Tibial artery (tissue), 4 donors: ENCODE measurements at places on chromosomes 3 and 15.

- DNase-seq = no peak
These were observed 20.4 kb downstream of the TTC21A start for GRCh38 chr3:39127908-39128304.

DNA sequence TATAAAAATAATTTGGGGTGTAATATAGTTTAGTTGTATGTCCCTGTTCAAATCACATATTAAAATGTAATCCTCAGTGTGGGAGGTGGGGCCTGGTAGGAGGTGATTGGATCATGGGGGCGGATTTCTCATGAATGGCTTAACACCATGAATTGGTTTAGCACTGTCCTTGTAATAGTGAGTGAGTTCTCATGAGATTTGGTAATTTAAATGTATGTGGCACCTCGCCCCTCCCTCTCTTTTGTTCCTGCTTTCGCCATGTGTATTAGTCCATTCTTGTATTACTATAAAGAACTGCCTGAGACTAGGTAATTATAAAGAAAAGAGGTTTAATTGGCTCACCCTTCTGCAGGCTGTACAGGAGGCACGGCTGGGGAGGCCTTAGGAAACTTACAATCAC lies 83.9 kb downstream of the ANXA2 start:
- DNase-seq = no peak

DNA sequence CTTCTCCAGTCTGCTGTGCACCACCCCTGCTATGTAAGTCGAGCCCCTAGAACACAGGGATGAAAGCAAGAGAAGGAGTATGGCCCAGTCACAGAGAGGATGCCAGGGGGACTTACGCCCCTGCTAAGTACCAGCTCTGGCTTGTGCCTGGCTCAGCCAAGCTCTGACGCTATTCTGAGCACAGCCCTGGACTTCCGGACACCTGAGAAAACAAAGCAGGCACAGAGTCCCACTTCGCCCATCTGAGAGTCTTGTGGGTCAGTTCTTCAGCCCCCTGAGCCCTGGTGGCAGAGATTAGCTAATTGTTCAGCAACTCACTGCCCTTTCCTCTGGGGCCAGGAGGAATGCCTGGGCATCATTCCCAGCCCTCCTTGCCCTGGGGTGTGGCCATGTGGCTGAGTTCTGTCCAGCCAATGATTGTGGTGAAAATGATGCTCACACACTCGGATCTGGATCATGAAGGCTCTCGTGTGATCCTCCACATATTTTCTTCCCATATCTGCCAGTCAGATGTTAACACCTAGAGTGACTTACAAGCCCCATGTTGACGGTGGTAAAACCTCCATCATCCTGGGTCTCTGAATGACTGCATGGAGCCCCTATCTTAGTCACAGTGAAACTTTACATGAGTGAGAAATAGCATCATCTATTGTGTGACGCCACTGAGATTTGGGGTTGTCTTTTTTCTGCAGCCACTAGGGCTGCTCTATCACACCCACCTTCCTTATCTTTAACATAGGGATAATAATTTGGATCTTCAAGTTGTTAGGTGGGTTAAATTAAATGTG lies 105.7 kb downstream of the TPRA1 start:
- peak; percentile 5 for DNase-seq

GRCh38 chr15:35956056-35956455 lies 410.1 kb upstream of the DPH6 start:
- DNase-seq = no peak

DNA sequence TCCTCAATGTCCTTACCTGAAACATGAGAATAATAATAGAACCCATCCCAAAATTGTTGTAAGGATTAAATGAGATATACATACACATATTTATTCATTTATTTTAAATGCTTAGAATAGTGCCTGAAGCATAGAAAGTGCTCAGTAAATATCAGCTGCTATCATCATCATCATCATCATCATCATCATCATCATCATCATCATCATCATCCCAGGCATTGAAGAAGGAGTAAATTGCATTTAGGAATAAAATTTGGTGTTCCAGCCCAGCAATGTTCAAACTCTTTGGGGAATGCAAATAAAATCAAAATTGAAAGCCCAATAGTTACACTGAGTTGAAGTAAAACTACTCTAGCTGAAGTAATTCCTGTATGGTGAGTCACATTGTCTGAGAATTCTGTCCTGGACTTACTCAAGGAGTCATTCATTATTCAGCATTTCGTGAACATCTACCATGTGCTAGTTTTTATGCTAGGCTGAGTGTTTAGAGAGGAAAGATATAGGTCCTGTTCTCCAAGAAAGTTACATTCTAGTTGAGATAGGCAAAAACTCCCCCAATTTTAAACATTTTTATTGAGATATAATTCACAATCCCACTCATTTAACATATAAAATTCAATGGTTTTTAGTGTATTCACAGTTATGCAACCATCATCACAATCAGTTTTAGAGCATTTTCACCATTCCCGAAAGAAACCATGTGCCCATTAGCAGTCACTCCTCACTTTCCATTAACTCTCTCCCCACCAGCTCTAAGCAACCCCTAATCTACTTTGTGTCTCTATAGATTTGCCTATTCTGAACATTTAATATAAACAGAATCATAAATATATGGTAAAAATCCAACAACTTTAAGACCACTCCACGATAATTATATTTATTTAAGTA lies 107.2 kb downstream of the FRMD5 start:
- no peak for DNase-seq

- no peak for DNase-seq
These were observed 47.0 kb downstream of the OCA2 start for GRCh38 chr15:28051955-28052633.

GRCh38 chr3:140186421-140186920 lies 251.5 kb downstream of the CLSTN2 start:
- DNase-seq = no peak

DNA sequence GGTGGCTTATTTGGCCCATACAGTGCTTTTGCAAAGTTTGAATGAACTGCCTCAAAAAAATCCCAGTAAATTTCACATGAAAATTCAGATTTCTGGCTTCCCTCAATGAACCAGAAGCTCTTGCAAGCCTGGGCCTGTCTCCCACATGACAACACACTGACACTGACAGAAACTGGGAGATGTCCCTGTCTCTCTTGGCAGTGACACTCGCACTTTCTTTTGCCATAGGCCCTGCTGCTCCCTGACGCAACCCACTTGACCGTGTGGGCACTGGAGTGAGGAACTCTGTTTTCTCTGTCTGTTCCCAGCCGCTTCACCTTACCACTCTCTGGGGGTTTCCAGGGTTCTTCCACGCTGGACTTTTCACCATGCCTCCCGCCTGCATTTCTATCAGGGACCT lies 524.5 kb downstream of the SHQ1 start:
- DNase-seq = no peak

DNA sequence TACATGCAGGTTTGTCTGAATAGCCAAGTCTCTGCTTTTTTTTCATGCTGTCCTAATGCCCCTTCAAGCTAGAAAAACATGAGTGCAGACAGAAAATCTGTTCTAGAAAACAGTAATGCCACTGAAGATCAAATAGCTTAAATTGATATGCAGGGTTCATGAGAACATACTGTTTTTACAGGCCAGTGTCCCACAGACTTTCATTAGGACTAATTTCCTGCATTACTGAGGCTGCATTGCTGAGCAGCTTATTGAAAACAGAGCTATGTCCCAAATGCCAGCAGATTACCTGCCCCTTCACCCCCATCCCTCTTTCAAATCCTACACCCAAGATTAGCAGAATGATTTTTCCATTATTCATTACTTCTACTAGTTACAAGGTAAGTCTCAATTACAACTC lies 665 bp downstream of the TM4SF18 start:
- DNase-seq = no peak

DNA sequence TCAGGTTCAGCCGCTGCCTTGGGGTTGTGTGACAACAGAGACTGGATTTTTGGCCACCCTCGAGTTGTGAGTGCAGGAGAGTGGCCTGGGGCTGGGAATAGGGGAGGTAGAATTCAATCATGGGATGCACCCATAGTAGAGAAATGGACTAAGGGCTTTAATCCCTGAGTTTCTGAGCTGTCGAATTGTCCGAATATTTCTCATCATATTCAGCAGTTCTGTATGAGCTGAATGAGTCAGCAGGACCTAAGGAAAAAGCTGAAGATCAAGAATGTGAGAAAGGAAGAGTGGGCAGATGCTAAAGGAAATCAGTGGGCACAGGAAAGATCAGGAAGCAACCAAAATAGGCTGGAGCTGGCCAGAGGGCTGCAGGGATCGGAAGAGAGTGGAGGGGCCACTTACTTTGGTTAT lies 44.4 kb upstream of the SACM1L start:
- no peak for DNase-seq

- DNase-seq = peak; percentile 82
These were observed 11.8 kb downstream of the ANAPC13 start for GRCh38 chr3:134473868-134474546.

DNA sequence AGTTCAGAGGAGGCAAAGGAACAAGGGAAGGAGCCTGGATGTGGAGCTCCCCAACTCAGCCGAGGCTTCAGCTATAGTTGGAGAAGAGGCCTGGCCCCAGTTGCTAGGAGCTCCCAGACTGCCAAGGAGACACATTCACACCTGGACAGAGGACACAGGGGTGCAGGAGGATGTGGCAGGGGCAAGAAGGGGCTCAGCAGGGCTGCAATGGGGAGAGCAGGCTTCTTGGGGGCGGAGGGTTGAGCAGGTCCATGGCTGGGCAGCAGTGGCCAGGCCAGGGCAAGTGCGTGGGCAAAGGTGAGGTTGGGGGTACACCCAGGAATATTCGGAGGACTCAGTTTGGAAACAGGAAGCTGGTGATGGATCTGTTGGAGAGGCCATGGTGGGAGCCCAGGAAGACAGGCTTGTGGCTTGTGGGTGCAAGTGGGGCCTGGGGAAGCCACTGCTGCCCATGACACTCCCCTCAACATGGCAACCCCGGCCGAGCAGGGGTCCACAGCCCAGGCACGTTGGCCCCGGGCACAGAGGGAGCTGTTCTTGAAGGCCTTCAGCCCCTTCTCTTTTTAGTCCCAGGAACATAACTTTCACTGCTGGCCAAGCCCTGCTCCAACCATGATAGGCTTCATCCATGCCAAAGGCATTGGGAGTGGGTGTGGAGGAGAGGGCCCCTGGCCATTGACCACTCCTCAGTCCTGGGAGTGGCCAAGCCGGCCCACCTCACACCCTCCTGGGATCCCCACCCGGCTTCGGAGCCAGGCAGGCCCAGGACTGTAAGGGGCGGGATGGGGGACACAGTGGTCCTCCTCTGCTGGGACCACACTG lies 33.3 kb downstream of the TSPAN3 start:
- no peak for DNase-seq

GRCh38 chr15:50137893-50138292 lies 18.9 kb upstream of the ATP8B4 start:
- DNase-seq = no peak

DNA sequence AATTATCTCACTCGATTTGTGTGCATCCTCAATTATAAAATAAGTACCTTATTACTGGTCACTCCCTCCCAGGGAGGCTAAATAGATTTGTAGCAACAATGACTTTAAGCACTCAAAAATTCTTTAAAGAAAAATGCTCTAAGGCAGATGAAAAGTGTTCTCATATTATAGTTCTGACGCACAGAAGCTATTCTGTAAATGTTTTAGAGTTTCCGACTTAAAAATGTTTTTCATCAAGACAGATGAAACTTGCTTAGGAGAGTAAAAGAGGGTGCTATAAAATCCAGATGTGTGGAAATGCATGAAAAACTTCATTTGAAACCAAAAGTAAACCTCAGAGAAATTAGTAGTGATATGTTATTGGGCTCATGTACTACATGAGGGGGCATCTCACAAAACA lies 398.4 kb upstream of the KCNMB2 start:
- no peak for DNase-seq

DNA sequence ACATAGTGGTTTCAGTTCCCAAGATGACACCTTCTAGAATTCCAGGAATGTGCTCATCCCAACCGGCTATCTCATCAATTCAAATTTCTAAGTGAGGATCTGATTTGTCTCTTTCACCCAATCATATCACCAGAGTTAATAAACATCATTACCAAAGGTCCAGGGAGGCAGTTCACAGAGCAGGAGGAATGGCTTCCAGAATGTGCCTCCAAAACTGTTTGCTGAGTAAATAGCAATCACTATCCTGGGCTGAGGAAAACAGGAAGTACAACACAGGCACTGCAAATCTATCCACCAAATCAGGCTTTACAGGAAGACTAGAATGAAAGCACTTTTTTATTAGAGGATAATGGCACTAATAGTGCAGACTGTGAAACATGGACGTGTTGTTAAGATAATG lies 61.5 kb downstream of the OSBPL10 start:
- no peak for DNase-seq

DNA sequence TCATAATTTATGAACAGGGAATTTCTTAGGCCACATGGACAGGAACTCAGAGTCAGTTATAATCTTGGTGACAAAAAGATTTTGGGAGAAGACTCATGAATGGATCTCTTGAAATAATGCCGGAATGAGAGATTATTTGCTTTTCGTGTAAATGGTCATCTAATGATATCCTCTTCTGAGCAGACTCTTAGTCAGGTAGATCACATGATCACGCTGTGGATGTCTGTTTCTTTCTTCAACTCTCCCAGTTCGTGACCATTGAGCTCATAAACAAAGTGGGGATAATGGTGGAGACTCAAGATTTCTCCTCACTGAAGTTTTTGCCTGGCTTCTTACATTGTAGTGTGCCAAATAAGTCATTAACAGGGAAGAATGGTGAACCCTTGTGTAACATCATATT lies 133.1 kb upstream of the CBLB start:
- DNase-seq = no peak

DNA sequence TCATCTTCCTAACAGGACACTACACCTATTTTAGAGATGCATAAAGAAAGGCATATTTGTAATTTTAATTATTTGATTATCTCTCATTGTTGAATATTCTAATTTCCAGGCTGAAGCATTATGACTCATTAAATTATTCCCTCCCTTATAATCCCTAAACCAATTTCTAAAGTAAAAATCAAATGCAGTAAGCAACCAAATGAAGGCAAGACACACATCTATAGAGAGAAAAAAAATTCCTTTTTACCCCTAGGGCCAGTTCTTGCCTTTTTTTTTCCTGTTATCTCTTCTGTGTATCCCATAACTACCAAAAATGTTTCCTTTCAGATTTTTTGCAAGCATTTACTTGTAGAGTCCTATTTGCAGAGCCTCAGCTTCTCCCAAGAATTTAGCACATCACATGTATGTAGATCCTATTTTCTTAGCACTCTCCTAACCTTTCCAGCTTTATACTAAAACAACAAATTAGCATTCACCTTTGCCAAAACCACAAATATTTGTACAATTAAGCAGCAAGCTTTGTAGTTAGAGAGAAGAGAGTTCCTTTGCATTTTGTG lies 177.9 kb downstream of the SATB1 start:
- DNase-seq = no peak

GRCh38 chr3:123389628-123389918 lies 59.3 kb downstream of the ADCY5 start:
- no peak for DNase-seq

DNA sequence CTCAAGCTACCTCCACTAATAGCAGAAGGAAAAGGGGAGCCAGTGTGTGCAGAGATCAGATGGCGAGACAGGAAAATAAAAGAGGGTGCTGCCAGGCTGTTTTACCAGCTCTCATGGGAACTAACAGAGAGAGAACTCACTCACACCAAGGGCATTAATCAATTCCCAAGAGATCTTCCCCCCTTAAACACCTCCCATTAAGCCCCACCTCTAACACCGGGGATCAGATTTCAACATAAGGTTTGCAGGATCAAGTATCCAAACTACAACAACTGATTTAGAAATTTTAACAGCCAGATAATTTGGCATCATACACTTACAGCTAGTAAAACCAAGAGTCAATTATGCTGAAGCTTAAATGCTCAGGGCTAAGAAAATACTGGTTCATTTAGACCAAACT lies 18.9 kb downstream of the CD200 start:
- DNase-seq = no peak

GRCh38 chr15:88624156-88624970 lies 3.2 kb downstream of the AEN start:
- no peak for DNase-seq

GRCh38 chr15:45790325-45790943 lies 155.6 kb downstream of the SQOR start:
- no peak for DNase-seq
